ENCODE measurements at places on chromosomes 2 and 18. TPM values are rescaled to one million over a fixed set of nuclear protein-coding genes. Genes with fewer than 3 reads are reported as not detected.

- DNase-seq: no peak
Observed at GRCh38 chr2:201938156-201938775, 95.4 kb upstream of the FZD7 start.

UGT1A9 gene
- not detected for total RNA-seq

CACNB4 gene
- total RNA-seq: 4.3 TPM

SERPINB11 gene
- total RNA-seq: not detected

FKBP1B gene
- total RNA-seq: 3.3 TPM

IL1RN gene
- not detected for total RNA-seq

Data from osteoblast (primary cell).